Amygdala (tissue), 56 donors: ENCODE measurements at places on chromosomes 6 and 20.

DNA sequence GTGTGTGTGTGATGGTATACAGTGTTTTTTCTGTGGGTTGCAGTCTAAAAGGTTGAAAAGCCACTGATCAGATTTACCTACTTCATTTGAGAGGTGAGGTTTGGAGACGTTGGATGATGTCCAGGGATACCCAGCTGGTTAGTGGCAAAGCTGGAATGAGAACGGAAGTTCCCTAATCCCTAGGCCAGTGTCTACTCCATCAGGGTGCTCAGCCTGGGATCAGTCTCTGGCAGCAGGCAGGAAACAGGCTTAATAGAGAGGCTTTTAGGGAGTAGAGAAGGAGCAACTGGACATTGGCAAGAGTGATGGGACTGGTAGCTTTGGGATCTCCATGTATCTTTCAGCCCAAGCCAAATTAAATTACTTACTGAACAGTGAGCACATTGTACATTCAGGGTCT, 80.7 kb downstream of the C6orf52 start:
- no peak for DNase-seq

DNA sequence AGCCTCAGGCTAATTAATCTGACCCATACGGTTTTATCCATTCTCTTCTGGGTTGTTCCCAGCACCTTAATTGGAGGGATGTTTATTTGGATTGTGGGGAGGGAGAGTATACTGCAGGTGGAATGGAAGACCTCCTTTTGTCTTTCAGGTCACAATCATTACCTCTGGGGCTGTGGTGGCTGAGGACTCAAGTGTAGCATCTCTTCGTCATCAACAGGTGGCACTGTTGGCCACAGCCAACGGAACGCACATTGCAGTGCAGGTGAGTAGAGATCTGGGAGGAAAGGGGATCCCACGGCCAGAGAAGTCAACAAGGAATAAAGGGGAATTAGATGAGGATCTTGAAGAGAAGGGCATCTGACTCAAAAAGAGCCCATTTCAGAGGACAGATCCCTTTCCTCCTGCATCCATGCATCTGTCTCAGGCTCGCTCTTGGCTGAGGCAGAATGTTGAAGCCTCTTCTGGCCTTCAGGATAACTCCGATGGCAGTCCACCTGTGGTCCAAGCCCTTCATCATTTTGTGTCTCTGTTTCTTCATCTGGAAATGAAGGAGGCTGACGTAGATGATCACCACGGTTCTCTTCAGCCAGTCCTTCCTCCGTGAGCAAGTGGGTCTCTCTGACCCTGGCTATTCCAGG, 3.2 kb upstream of the DEF6 start:
- DNase-seq: no peak

DNA sequence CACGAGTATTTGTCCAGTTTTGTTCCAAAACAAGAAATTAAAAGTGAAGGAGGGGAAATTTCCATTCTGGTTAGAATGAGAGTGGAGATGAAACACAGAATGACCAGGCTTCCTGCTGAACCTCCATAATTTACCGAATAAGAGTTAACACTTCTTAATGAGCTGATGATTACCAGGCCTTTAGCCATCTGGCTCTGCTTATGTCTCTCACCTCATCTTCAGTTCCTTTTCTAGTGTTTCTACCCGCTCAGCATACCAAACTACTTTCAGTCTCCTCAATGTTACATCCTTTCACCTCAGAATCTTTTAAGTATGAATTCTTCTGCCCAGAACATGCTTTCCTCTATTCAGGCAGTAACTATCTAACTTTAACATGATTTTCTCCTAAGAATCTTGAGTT, 209.0 kb upstream of the RSPO3 start:
- no peak for DNase-seq

GRCh38 chr6:7770111-7770510, 44.2 kb downstream of the BMP6 start:
- DNase-seq: no peak

- DNase-seq: no peak
Measured at GRCh38 chr6:18997375-18997826, 610.3 kb downstream of the RNF144B start.

GRCh38 chr6:73451223-73452106, 632 bp downstream of the CGAS start:
- DNase-seq: no peak

- no peak for DNase-seq
Measured at GRCh38 chr20:5688431-5688972, 61.7 kb upstream of the SHLD1 start.

DNA sequence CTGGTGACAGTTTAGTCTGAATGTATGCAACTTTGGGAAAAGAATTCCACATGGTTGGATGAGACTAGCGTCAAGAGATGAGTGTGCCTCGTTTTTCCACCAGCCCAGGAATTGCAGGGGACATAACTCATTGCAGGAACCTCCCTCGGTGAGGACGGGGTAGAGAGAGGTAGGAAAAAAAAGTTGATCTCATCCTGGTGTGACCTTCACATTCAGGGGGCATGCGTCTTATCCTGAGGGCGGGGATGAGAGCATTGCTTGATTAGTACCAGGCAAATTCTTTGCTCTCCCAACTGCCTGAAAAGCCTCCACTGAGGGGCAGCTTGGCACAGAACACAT, 11.8 kb downstream of the TLDC2 start:
- no peak for DNase-seq

GRCh38 chr6:53282234-53282633, 66.5 kb downstream of the ELOVL5 start:
- DNase-seq: no peak

GRCh38 chr6:20660534-20660933, 126.3 kb downstream of the CDKAL1 start:
- no peak for DNase-seq
